ENCODE measurements at places on chromosomes 16 and 17.

- no peak for DNase-seq
Observed at GRCh38 chr17:45042346-45043120, 8.9 kb downstream of the DCAKD start.

GRCh38 chr16:86337581-86338402 lies 172.5 kb upstream of the FOXF1 start:
- no peak for DNase-seq

GRCh38 chr17:80882323-80882722 lies 109.3 kb upstream of the CHMP6 start:
- DNase-seq, result no peak

DNA sequence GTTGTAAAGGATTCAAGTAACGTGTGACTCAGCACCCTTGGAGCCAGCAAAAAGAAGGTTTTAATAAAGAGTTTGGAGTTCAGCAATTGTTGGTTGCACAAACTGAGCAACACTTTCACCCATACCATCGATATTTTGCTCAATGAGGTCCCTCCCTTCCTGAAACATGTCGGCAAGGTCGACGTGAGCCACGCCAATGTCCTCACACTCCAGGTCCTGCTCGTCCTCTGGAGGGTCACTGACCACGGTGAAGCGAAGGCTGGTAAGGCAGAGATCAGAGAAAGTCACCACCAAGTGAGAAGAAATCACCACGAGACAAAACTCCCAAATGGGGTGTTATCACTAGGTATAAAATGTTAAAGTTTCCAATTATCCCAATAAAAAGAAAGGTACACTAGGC lies 98.3 kb downstream of the RPGRIP1L start:
- DNase-seq, result no peak

GRCh38 chr16:74748616-74749026 lies 26.0 kb downstream of the FA2H start:
- DNase-seq, result no peak

- DNase-seq, result no peak
Observed at GRCh38 chr16:50335196-50335958, 33.4 kb downstream of the BRD7 start.

DNA sequence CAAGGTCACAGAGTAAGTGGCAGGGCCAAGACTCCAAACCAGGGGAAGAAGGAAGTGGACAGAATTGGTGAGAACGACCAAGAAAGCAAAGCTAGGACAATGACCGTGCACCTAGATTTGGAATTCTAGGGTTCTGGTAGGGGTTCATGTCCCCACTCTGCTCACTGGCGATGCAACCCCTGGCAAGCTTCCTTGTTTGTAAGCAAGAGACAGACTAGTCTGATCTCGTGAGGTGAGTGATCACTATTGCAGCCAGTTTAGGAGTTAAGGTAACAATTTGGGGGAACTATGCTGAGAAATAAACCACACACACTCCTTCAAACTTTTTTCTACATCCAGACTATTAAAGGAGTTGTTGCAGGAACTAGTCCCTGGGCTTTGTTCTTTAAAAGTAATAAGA lies 48.1 kb downstream of the XPO6 start:
- no peak for DNase-seq

DNA sequence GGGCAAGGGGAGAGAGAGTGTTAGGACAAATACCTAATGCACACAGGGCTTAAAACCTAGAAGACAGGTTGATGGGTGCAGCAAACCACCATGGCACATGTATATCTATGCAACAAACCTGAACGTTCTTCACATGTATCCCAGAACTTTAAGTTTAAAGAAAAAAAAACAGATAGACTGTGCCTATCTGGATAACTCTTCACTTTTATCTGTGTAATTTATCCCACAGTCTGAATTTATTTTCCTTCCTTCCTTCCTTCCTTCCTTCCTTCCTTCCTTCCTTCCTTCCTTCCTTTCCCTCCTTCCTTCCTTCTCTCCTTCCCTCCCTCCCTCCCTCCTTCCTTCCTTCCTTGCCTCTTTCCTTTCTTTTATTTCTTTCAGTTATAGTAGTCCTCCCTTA lies 370.7 kb downstream of the CDH8 start:
- DNase-seq, result no peak

GRCh38 chr17:4938688-4939545 lies 929 bp downstream of the SLC25A11 start:
- DNase-seq, result no peak

DNA sequence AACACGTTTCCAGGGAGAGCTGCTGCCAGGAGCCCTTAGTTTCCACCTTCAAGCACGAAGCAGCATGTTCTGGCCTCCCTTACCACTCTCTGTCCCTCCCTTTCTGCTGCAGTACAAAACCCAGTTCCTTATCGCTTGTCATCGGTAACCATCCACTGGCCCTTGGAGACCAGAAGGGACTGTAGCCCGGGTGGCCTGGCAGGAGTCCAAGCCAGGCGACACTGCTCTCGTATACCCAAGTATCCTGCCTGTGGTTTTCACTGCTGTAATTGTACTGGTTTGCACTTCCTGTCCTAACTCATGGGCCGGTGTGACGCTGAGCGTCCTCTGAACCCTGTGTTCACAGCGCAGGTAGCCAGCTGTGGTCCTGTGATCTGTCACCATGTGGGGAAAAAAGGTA lies 81.1 kb downstream of the MAF start:
- no peak for DNase-seq

GRCh38 chr17:56653877-56654276 lies 60.4 kb downstream of the NOG start:
- DNase-seq, result peak; percentile 60

- DNase-seq, result peak; percentile 39
Observed at GRCh38 chr17:17500999-17501605, 4.9 kb upstream of the RASD1 start.
